ENCODE measurements at places on chromosomes 7 and 10.

- no peak for DNase-seq
These were observed 32.6 kb upstream of the IL15RA start for GRCh38 chr10:6009961-6010360.

DNA sequence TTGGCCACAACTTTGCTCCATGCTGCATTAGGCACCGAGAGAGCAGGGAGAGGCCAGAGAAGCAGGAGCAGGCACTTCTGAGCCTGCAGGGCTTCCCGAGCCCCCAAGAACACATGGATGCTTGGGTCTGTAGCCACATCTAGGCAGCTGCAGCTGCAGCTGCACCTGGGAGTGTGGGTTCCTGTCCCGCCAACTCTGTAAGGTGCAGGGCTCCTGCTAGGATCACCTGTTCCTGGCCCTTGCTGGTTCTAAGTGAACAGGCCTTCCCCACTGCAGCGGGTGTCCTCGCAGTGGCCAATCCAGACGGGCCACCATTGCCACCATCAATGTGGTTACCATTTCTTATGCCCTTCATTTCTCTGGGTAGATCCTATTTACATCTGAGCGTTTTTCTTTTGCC is 330.3 kb downstream of the AUTS2 start:
- DNase-seq: no peak

DNA sequence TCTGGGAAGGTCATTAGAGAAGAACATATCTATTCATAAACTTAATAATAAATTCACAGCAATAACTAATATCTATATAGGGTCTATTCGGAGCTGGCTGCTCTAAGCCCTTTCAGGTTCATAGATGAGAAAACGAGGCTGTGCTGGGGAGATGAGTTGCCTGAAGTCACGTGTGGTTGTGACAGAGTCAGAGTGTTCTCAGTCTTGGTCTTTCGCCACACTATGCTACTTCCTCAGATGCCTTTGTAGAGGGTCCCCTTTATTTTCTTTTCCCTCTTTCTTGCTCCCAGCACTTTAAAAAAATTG is 43.7 kb upstream of the FAM180A start:
- DNase-seq: no peak

GRCh38 chr7:158073845-158074840 is 513.5 kb downstream of the PTPRN2 start:
- DNase-seq: no peak

DNA sequence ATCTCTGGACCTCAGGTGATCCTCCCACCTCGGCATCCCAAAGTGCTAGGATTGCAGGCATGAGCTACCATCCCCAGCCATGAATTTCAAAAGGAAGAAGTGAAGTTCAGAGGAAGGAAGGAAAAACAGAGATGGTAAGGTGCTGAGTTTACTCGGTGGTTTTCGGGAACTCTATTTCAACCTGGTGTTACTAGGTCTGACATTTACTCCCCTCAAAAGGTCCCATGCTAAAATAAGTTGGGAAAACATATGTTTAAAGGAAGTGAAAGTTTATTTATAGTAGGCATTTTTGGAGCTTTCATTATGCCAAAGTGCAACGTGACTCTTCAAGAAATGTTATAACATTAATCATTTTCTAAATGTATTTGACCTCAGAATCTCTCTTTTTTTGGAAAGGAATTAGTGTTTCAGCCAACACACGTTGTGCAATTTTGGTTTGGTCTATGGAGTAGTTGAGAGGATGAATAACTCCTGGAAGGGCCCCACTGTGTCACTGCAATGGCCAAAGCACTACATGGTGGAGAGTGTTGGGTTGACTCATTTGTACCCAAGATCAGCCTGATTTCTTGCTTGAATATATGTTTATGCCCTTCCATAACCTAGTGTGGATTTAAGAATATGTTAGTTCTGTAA is 114.7 kb upstream of the FAM171A1 start:
- no peak for DNase-seq

GRCh38 chr10:120607710-120608703 is 151.0 kb downstream of the PLPP4 start:
- no peak for DNase-seq
